ENCODE measurements at places on chromosomes 1 and 21. TPM values are rescaled to one million over a fixed set of nuclear protein-coding genes. Genes with fewer than 3 reads are reported as not detected.

Gene PARP1
- 180 TPM for total RNA-seq

Gene TMEM54
- 6.3 TPM for total RNA-seq

Gene HPDL
- total RNA-seq = 7.1 TPM

Gene SLC2A1
- total RNA-seq = 70.3 TPM

Gene GNAT2
- not detected for total RNA-seq

Measured in MG63 (cell line).